ENCODE measurements at places on chromosomes 16 and 17.

GRCh38 chr17:50208611-50209061 lies 7.2 kb upstream of the COL1A1 start:
- DNase-seq = no peak

- no peak for DNase-seq
Measured at GRCh38 chr16:50313596-50314478, 47.5 kb downstream of the ADCY7 start.

- no peak for DNase-seq
Measured at GRCh38 chr17:37211136-37211535, 164.6 kb upstream of the C17orf78 start.

DNA sequence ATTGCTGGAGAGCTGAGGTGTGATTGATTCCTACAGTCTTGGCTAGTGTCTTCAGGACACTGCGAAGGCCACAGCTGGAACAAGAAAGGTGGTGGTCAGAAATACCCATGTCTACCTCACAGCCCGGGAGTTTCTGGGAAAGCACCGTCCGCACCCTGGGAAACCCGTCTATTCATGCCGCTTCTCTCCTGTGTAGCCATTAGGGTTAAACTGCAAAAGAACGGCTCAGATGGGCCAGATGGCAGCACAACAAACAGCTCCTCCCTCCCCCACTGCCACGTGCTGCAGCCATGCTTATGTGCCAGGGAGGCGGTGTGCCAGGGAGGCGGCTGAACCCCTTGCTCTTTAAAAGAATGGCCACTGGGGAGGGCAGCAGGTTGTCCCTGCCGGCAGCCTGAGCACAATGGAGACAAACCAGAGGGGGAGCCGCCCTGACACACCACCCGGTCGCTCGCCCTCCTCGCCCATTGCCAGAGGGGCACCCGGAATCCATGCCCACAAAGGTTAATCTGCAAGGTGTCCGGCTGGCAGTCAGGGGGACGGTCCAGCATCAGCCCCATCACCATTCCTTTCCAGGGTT lies 65.2 kb downstream of the CYTH1 start:
- no peak for DNase-seq

DNA sequence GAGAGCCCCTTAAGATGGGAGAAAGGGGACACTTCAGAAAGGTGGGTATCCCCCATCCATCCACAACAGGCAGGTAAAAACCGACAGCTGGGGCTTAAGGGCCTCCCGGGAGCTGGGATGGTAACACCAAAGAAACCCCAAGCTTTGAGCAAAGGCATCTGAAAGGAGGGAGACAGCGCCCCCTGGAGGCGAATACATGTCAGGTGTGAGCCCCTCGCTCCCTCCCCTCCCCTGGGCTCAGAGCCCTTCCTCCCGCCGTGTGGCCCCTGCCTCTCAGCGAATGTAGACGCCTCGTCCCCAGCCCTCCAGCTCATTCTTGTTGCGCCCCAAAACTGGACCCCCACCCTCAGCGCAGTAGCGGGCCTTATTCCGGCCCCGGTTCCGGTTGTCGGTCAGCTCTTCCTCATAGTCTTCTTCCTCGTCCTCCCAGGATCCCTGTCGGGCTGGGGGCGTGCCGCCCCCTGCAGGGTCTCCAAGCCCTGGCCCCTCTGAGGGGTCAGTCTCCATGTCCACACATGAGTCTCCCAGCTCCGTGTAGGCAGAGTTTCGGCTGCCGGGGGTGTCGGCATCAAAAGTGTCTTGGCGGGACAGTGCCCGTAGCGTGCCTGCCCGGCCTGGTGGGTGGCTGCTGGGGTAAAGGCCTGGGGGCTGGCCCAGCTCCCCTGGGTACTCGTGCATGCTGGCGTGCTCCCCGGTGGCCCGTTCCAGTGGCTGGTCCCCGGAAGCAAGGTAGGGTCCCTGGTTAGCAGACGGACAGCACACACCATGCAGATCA lies 9.1 kb upstream of the ARL5C start:
- no peak for DNase-seq

- DNase-seq = no peak
Measured at GRCh38 chr16:24051125-24051524, 205.0 kb upstream of the CACNG3 start.

DNA sequence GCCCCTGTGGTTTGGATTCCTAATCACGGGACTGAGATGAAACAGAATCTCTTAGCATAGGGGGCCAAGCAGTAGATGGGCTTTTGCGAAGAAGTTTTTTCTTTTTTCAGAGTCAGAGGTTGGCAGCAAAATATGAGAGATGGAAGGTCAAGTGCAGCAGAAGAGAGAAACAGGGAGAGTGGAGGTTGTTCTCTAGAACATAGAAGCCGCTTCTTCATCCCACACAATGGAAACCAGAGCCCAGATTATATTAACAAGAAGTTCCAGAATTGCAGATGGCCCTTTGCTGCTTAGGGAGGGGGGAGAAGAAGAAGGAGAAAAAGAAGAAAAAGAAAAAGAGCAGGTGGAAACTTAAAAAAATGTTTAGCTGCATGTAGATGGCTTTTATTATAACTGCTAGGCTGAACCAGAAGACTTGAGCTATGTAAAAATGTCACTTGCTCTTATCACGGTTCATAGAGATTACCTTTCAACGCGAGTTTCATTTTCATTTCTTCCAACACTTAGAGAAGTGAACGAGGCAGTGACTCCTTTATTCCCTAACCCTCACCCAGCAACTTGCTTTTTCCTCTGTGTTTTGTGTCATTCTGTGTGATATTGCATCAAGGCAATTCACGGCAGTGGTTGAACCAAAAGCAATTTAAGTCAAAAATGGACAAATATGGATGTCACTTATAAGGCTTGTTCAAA lies 737.5 kb downstream of the WWOX start:
- no peak for DNase-seq

DNA sequence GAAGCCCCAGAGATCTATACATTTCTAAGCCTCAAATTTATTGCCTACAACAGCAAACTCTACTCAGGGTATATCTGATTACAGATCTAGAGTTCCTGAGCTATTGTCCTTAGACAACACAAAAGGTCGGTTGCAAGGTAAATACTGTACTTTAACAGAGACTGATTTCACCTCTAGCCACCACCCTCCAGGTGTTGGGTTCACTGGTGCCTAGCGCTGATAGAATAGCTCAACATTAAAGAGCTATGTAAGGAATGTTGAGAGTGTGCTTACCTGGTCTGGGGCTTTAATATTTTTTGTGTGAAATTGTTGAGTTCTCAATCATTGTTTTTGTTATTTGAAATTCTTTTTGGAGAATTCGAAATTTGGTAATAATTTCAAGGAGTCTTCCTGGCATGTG lies 277.0 kb upstream of the PSMD7 start:
- no peak for DNase-seq

- no peak for DNase-seq
Measured at GRCh38 chr16:87765776-87766484, at the start of gene KLHDC4. Gene KLHDC4, minus strand, starts transcription at chr16:87765986. Its CDS starts 96 bp downstream, at chr16:87765890.

DNA sequence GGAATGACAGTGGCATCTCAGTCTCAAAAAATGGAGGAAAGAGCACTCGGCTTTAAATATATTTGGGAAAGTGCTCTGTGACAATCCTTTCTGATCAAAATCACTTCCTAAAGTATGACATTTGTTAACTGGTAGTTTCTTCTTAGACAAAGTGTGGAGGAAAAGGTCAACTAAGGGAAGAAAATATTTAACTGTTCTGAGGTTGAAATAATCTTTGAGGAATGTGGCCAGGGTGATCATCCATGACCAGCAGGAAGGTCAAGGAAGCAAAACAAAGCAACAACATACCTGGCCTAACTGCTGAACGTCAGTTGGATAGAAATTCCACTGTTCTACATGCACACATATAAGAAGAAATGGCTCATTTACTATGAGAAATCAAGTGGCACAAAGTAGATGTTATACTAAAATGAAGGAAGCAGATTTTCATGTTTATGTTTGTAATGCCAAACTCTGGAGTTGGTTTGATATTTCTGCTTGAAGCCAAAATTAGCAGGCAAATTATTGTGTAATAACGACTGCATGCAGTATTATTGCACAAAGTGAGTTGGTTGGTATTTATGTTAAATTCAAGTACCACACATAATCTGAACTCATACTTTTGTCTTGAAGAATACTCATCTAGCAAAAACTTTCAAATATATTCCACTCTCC lies 87.3 kb upstream of the CORO6 start:
- DNase-seq = no peak

DNA sequence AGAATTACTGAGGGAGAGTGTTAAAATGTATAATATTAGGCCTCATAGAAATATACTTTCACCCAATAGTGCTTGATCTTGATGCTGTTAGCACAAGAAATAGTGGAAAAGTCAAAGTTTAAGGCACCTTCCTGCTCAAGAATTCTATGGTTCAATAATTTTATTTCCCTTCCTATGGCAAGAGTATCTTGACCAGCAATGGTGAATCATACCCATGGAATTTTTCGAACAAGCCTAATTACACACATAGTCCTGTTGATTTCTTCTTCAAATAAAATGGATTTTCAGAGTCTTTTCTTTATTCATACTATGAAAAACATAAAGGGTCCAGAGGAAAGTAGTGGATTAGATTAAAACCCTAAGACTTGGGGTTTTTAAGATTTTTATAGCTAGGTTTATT lies 810.6 kb downstream of the CDH11 start:
- DNase-seq = no peak

- no peak for DNase-seq
Measured at GRCh38 chr17:50424996-50425681, 879 bp upstream of the ACSF2 start.

DNA sequence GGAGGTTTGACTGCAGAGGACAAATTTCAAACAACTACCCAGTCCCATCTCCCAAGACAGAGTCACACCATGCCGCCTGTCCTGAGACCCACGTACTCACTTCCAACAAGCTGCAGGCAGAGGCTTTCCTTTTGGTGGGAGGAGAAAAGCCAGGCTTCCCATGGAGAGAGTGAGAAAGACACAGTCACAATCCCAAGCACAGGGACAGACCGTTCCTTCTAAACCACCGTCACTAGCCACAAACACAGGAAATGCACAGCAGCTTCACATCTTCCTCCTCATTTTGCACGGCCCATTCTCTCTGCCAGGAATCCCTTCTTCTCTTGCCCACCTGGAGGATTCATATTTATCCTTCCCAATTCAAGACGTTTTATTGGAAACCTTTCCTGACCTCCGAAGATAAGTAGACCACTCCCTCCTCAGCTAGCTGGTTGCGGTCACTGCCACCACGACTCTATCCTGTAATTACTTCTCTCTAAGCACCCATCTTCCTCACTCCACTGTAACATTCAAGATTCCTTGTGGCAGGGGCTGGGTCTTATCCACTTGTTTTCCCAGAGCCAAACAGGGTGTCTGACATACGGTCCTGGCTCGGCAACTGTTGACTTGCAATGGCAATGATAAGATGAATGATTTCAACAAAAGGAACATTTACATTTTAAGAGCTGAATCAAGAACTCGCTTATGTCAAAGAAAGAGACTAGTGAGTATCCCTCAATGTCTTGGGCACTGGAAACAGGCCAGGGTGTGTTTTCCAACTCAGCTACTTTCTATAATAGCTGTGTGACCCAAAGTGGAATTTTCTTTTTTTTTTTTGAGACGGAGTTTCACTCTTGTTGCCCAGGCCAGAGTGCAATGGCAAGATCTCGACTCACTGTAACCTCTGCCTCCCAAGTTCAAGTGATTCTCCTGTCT lies 87.6 kb downstream of the XYLT1 start:
- DNase-seq = no peak

DNA sequence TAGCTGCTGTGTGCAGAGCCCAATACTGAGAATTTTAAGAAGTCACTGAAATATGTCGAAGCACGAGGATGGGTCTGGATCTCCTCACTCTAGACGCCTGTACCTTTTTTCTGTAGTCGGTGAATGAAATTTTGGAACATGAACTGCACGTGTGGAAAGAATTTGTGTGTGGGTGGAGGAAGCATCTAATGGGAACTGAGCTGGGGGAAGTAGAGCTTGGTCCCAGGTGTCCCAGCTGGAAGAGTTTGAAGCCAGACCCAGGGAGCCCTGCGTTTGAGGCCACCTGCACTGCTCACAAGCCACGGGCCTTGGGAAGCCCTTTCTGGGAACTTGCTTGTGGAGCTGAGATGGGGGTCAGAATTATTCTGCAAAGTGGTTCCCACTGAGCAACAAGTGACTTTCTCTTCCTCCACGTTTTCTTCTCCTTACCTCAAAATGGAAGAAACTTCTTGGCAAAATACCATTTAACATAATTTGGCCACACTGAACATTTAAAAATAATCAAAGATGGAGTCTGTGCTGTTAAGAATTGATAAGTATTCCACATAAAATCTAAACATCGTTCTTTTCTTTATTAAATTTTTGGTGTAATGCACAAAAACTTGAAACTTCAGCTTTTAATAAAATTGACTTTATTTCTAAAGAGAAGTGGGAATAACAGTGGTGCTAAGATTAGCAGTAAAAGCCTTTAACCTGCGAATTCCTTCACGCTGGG lies 163.8 kb downstream of the PRKCA start:
- DNase-seq = no peak

GRCh38 chr17:50147841-50148225 lies 2.6 kb downstream of the PPP1R9B start:
- DNase-seq = no peak

GRCh38 chr17:58575511-58575910 lies 61.1 kb upstream of the MTMR4 start:
- DNase-seq = no peak

DNA sequence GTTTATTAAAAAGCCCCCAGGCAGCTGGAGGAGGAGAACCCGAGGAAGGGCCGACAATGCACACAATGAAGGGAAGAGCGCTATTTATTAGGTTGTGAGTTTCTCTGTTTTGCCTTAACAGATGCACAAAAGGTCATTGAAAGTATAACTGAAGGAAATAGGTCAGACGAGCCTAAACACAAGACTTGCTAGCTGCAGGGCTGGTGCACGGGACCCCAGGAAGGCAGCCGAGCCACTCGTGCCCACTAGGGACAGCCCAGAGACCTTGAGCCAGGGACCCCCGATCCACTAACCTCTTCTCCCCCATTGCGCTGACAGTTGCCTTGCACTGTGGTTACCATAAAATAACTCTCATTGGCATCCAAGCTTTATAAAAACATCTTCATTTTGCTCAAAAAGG lies 11.3 kb downstream of the LITAFD start:
- no peak for DNase-seq

DNA sequence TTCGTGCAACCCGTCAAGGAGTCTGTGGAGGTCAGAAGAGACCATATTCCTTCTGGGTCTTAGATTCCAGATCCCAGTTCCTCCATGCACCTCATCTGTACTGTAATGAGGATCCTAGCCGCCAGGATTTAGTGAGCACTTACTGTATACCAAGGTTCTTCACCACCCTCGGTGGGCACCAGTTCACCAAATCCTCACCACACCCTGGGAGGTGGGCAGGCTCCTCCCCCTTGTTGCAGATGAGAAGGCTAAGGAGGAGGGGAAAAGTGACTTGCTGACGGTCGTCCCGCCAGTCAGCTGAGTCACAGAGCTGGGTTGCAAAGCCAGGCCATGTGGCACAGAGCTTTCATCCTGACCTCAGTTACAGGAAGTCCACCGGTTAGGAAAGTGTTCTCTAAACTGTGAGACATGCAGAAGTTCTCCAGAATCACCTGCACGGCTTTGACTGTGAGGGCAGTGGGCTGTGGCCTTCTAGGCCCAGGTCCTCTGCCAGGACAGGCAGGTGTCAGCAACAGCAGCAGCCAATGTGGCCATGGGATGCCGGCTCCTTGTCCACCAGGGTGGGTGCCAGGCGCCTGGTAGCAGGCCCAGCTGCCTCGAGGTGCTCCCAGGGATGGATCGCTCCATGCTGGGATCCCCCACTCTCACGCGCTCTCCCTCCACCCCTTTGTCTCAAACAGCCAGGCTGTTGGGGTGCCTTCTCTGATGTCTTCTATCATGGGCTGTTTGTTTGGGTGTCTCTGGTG lies 240.3 kb upstream of the GSE1 start:
- no peak for DNase-seq

- no peak for DNase-seq
Measured at GRCh38 chr17:73493956-73494926, 150.0 kb downstream of the SDK2 start.
